ENCODE measurements at places on chromosomes 3 and 15. TPM values are rescaled to one million over a fixed set of nuclear protein-coding genes. Genes with fewer than 3 reads are reported as not detected.
A peak's percentile ranks its signal among the peaks of the same experiment; 100 is the strongest.

WDR72 gene
- polyA plus RNA-seq = not detected

P2RY12 gene
- polyA plus RNA-seq = not detected

ZNF106 gene
- polyA plus RNA-seq = 31.0 TPM

TUSC7 gene
- polyA plus RNA-seq = not detected

UROC1 gene
- polyA plus RNA-seq = not detected

TEX9 gene
- polyA plus RNA-seq = not detected

SPATA16 gene
- not detected for polyA plus RNA-seq

SLC28A2 gene
- not detected for polyA plus RNA-seq

SLC26A6 gene
- 5.4 TPM for polyA plus RNA-seq

LRRC2 gene
- polyA plus RNA-seq = 1.8 TPM

GPR27 gene
- polyA plus RNA-seq = 0.81 TPM

KNG1 gene
- not detected for polyA plus RNA-seq

ACTC1 gene
- polyA plus RNA-seq = not detected

GRM7 gene
- polyA plus RNA-seq = not detected

KBTBD8 gene
- 2.4 TPM for polyA plus RNA-seq

DNA sequence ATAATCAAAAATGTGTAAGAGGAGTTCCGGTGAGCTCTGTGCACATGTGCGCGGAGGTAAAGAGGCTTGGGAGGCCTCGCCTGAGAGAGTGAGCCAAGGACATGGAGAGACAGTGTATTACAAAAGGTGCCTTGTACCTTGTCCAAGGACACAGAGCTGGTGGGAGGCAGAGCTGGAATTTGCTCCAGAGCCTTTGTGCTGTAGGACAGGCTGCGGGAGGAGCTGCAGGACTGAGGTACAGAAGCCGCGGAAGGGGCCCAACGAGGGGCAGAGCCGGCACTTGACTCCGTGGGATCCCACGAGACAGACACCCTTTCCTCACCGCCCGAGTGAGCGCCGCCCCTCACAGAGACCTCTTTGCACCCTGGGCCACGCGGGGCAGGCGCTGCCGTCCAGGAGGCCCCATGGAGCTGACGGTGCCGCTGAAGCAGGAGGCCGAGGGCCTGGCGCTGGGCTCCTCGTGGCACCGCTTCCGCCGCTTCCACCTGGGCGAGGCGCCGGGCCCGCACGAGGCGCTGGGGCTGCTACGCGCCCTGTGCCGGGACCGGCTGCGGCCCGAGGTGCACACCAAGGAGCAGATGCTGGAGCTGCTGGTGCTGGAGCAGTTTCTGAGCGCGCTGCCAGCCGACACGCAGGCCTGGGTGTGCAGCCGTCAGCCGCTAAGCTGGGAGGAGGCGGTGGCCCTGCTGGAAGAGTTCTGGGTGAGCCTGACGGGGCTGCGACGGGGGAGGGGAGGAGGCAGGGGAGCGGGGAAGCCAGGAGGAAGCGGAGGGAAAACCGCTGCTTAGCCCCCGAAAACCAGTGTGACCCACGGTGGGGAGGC is 68.7 kb downstream of the SLTM start:
- no peak for DNase-seq
- H3K36me3 ChIP-seq = no peaks in the 10 kb centered on the region
- H3K27me3 ChIP-seq = no peaks in the 10 kb centered on the region
- no peak overlapping the region for H3K4me3 ChIP-seq
- H3K4me1 ChIP-seq = peaks cover 4% of the 10 kb centered on the region
- H3K27ac ChIP-seq = no peak overlapping the region

- H3K27me3 ChIP-seq = no peaks in the 10 kb centered on the region
- DNase-seq = no peak
- H3K27ac ChIP-seq = no peak overlapping the region
- no peaks in the 10 kb centered on the region for H3K36me3 ChIP-seq
- no peak overlapping the region for H3K4me3 ChIP-seq
Measured at GRCh38 chr3:81741216-81741615, 20.2 kb downstream of the GBE1 start.

GRCh38 chr15:55552451-55552850 is 35.7 kb downstream of the PYGO1 start:
- no peaks in the 10 kb centered on the region for H3K36me3 ChIP-seq
- H3K4me1 ChIP-seq = no peaks in the 10 kb centered on the region
- no peak overlapping the region for H3K4me3 ChIP-seq
- no peaks in the 10 kb centered on the region for H3K27me3 ChIP-seq
- no peak overlapping the region for H3K27ac ChIP-seq

GRCh38 chr3:37688756-37689155 is 172.9 kb upstream of the CTDSPL start:
- no peak overlapping the region for H3K4me3 ChIP-seq
- no peak overlapping the region for H3K27ac ChIP-seq
- no peak for DNase-seq
- H3K4me1 ChIP-seq = no peaks in the 10 kb centered on the region

DNA sequence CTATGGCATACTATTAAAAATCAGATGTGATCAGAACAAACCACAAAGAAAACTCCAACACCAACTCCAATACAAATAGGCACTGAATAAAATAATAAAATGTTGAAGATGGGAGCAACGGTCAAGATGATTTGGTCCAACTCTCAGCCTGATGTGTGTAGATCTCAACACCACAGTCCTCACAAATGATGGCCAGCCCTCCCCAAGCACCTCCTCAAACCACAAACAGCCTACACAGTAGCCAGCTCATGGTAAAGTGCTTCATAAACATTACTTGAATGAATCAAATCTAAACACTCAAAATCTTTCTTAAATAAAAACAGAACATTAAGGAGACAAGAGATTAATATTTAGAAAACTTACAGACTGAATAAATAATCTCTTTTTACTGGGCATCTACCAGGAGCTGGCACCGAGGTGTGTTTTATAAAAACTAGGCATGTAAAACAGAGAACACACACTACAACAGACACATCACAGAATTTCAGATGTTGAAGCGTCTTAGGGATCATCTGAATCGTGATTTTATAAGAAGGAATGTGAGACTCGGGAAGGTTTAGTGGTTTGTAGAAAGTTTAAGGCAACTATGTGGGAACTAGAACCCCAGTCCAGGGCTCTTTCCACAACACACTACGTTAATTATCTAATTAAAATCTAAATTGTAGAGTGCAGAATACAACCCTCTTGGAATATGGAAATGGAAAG is 102.4 kb downstream of the MYLK start:
- no peak overlapping the region for H3K27ac ChIP-seq
- H3K4me3 ChIP-seq = no peak overlapping the region
- no peak for DNase-seq
- no peaks in the 10 kb centered on the region for H3K27me3 ChIP-seq

- H3K4me1 ChIP-seq = no peaks in the 10 kb centered on the region
- peaks cover 12% of the 10 kb centered on the region for H3K27me3 ChIP-seq
- H3K27ac ChIP-seq = no peak overlapping the region
- H3K36me3 ChIP-seq = no peaks in the 10 kb centered on the region
- no peak overlapping the region for H3K4me3 ChIP-seq
Measured at GRCh38 chr15:45346381-45346780, 32.0 kb downstream of the GATM start.

GRCh38 chr3:156135921-156136638 is 15.7 kb downstream of the KCNAB1 start:
- no peak for DNase-seq
- H3K4me3 ChIP-seq = no peak overlapping the region

GRCh38 chr3:152269056-152269830 is 514 bp downstream of the MBNL1 start:
- H3K4me3 ChIP-seq = peak overlapping the region; percentile 100
- DNase-seq = peak; percentile 60
- peak overlapping the region; percentile 97 for H3K27ac ChIP-seq
- H3K36me3 ChIP-seq = no peaks in the 10 kb centered on the region
- no peaks in the 10 kb centered on the region for H3K27me3 ChIP-seq
- peaks cover 53% of the 10 kb centered on the region for H3K4me1 ChIP-seq

GRCh38 chr3:3560591-3561311 is 238.5 kb upstream of the LRRN1 start:
- no peak overlapping the region for H3K4me3 ChIP-seq
- no peaks in the 10 kb centered on the region for H3K4me1 ChIP-seq
- H3K27me3 ChIP-seq = no peaks in the 10 kb centered on the region
- H3K27ac ChIP-seq = no peak overlapping the region

DNA sequence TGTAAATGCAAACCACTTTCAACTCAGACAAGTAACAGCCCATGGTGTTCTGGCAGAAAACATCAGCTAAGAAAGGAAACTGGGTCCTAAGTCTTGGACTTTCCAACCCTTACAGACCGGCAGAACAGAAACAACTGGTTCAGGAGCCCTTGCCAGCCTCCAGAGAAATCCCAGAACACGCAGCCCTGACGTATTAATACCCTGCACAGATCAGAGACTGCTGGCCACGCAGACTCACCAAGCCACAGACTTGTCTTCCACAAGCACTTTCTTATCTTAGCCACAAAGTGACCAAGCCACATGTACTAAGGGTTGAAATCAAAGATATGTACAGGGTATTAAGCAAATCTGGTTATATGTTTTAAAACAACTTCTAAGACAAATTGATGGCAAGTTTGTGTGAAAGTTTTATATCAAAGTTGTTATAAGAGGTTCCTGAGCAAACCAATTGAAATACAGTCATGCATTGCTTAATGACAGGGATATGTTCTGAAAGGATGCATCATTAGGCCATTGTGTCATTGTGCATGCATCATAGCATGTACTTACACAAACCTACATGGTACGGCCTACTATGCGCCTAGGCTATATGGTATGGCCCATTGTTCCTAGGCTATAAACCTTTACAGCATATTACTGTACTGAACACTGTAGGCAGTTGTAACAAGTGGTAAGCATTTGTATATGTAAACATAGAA is 36.8 kb downstream of the BTD start:
- H3K27ac ChIP-seq = no peak overlapping the region
- peaks cover 3% of the 10 kb centered on the region for H3K36me3 ChIP-seq
- no peaks in the 10 kb centered on the region for H3K27me3 ChIP-seq
- H3K4me3 ChIP-seq = no peak overlapping the region
- no peak for DNase-seq
- peaks cover 15% of the 10 kb centered on the region for H3K4me1 ChIP-seq

DNA sequence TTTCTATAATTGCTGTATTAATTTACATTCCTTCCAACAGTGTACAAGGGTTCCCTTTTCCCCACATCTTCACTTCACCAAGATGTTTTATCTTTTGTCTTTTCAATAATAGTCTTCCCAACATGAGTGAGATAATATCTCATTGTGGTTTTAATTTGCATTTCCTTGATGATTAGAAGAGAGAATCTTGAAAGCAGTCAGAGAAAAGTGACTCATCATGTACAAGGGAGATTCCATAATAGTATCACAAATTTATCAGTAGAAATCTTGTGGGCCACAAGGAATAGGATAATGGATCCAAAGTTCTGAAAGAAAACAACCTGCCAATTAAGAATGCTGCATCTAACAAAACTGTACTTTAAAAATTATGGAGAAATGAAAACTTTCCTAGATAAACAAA is 189.3 kb downstream of the NECTIN3 start:
- no peak for DNase-seq
- no peaks in the 10 kb centered on the region for H3K4me1 ChIP-seq
- H3K36me3 ChIP-seq = no peaks in the 10 kb centered on the region
- H3K4me3 ChIP-seq = no peak overlapping the region
- peaks cover 5% of the 10 kb centered on the region for H3K27me3 ChIP-seq
- H3K27ac ChIP-seq = no peak overlapping the region

- no peaks in the 10 kb centered on the region for H3K36me3 ChIP-seq
- no peak overlapping the region for H3K27ac ChIP-seq
Measured at GRCh38 chr3:190494907-190495306, 19.0 kb upstream of the IL1RAP start.

DNA sequence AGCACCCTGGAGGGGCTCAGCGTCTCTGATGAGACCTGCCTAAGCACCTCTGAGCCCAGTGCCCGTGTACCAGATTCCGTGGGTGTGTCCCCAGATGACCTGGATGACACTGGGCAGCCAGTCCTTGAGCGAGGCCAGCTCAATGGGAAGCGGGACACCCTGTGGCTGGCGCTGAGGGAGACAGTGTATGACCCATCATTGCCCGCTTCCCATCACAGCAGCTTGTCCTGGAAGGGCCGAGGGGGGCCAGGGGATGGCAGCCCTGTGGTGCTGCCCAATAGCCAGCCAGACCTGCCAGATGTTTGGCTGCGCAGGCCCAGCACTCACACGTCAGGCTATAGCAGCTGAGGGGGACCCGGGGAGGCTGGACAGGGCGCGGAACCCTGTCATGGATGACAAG is 12.0 kb downstream of the DISP2 start:
- H3K27ac ChIP-seq = no peak overlapping the region
- H3K27me3 ChIP-seq = no peaks in the 10 kb centered on the region
- H3K4me1 ChIP-seq = peaks cover 22% of the 10 kb centered on the region
- DNase-seq = no peak
- H3K4me3 ChIP-seq = no peak overlapping the region

DNA sequence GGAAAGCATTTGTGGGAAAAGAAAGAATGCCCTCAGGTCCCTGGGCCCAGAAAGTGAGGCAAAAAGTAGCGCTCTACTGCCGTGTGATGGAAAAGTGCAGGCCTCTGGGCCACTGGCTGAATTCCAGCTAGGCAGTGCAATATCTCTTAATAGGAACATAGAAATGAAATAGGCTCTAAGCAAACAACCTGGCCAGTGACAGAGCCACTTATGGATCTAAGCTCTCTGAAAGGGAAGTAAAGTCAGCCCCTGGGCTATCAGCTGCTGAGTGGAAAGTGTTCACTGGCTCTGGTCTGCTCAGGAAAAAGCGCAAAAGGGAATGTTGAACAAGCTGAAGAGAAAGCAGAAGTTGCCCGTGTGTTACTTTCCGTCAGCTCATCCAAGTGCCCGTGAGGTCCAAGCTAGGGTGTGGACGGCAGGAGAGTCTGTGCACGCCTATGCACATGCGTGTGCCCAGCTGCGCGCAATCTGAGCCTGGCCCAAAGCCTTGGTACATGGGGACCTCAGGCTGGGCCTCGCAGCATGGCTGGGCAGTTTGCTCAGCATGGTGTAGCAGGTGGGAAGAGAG is 74.0 kb upstream of the RAD18 start:
- H3K4me3 ChIP-seq = no peak overlapping the region
- DNase-seq = no peak

GRCh38 chr15:99185414-99186130 is 63.8 kb downstream of the TTC23 start:
- no peaks in the 10 kb centered on the region for H3K36me3 ChIP-seq
- H3K27ac ChIP-seq = no peak overlapping the region
- no peak overlapping the region for H3K4me3 ChIP-seq
- no peak for DNase-seq

- DNase-seq = no peak
- H3K27ac ChIP-seq = no peak overlapping the region
- no peak overlapping the region for H3K4me3 ChIP-seq
- H3K36me3 ChIP-seq = no peaks in the 10 kb centered on the region
- H3K4me1 ChIP-seq = no peaks in the 10 kb centered on the region
Measured at GRCh38 chr15:59223736-59224135, 17.1 kb downstream of the LDHAL6B start.

DNA sequence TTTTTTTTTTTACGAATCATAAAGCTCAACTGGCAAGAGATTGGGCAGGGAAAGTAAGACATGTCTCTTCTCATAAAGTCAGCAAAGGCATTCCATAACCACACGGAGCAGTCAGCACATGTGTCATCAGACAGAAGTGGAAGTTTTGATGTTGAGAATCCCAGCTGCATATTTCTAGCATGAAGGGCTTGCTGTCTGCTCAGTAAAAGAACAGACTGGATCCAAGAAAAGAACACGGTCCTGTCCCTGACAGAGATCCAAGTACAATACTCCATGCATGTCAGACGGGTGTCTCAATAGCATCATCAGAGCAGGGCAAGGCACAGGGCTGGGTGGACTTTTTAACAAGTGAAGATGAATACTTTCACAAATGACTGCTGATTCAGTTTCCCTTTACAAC is 38.2 kb downstream of the ABI3BP start:
- DNase-seq = no peak
- H3K27me3 ChIP-seq = no peaks in the 10 kb centered on the region
- H3K4me3 ChIP-seq = no peak overlapping the region
- no peaks in the 10 kb centered on the region for H3K4me1 ChIP-seq
